ENCODE measurements at places on chromosomes 5 and 9. TPM values are rescaled to one million over a fixed set of nuclear protein-coding genes. Genes with fewer than 3 reads are reported as not detected.

- DNase-seq: peak; percentile 4
Observed at GRCh38 chr9:74322661-74323314, 174.3 kb upstream of the RORB start.

DNA sequence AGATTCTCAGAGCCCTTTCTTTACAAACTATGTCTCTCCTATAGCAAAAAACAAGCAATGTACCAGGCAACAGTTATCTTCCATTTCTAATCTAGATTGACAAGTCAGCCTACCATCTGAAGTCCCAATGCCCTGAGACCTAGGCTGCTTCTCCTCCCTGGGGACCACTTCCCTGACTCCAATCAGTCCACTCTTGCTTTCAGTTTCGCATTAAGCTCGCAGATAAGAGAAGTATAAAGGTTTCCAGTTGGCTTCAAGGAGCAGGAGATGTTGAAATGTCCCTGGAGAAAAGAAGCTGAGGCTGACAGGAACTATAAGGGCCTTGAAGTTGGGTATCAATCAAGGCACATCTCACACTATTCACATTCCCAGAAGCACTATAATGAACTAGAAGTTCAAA is 32.3 kb downstream of the ERP44 start:
- peak; percentile 75 for DNase-seq

- no peak for DNase-seq
Observed at GRCh38 chr9:19642256-19642655, 146.6 kb downstream of the SLC24A2 start.

- DNase-seq: no peak
Observed at GRCh38 chr5:177385720-177386119, 1.5 kb downstream of the SLC34A1 start.

BARHL1 gene
- polyA plus RNA-seq: not detected

GRCh38 chr5:142327111-142327842 is 2.5 kb upstream of the SPRY4 start:
- DNase-seq: no peak

- no peak for DNase-seq
Observed at GRCh38 chr5:146068977-146069779, 36.2 kb downstream of the PLAC8L1 start.

- DNase-seq: no peak
Observed at GRCh38 chr5:160150381-160150780, 31.1 kb upstream of the PWWP2A start.

DNA sequence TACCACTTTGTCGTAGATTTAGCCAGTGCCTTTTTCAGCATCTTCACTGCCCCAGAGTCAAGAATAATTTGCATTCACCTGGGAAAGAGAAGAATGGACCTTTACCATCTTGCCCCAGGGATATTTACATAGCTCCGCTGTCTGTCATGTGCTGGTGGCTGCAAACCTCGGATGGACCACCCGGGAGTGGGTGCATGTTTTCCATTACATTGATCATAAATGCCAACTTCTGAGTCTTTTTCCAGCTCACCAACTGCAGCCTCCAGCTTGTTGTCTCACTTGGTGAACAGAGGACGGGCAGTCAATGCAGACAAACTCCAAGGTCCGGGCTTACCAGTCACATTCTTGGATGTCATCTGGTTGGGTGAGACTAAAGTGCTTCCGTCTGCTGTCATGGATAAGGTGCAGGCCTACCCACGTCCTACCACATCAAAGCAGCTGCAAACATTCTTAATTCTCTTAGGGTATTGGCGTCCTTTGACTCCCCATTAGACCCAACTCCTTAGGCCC is 155.8 kb upstream of the APC start:
- DNase-seq: no peak

DNA sequence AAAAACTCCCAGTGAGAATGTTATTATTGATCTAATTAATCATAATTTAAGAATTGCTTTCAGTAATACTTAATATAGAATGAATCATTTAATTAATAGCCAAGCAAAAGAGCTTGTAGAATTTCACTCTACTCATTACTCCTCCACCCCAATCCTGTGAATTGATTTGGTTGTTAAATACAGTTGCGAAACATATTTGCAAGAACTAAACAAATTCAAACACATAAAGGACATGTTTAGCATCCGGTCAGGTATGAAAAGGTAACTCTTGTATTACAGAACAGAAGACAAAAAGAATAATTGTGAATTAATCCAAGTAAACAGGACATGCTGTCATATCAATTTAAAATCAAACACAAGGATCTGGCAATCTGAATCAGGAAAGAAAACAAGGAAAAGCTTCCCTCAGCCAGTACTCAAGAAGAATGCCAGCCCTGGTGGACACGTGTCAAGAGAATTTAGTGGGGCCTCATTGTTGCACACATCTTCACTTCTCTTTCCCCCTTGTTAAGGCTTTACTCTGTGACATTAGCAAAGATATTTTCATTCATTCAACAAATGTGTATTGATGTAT is 89.4 kb upstream of the SLC12A2 start:
- no peak for DNase-seq

GRCh38 chr5:31625394-31625793 is 13.5 kb upstream of the PDZD2 start:
- no peak for DNase-seq

GPR150 gene
- 2.1 TPM for polyA plus RNA-seq

- DNase-seq: no peak
Observed at GRCh38 chr5:68272289-68272688, 56.7 kb downstream of the PIK3R1 start.

DRD1 gene
- 0.07 TPM for polyA plus RNA-seq

- DNase-seq: peak; percentile 15
Observed at GRCh38 chr9:21030389-21031035, 928 bp downstream of the HACD4 start.

ZDHHC21 gene
- polyA plus RNA-seq: 6.0 TPM

C5orf34 gene
- polyA plus RNA-seq: 2.2 TPM

- peak; percentile 71 for DNase-seq
Observed at GRCh38 chr5:67050125-67050524, 146.5 kb downstream of the CD180 start.

- DNase-seq: no peak
Observed at GRCh38 chr9:106677830-106678229, 185.1 kb upstream of the ZNF462 start.

DNA sequence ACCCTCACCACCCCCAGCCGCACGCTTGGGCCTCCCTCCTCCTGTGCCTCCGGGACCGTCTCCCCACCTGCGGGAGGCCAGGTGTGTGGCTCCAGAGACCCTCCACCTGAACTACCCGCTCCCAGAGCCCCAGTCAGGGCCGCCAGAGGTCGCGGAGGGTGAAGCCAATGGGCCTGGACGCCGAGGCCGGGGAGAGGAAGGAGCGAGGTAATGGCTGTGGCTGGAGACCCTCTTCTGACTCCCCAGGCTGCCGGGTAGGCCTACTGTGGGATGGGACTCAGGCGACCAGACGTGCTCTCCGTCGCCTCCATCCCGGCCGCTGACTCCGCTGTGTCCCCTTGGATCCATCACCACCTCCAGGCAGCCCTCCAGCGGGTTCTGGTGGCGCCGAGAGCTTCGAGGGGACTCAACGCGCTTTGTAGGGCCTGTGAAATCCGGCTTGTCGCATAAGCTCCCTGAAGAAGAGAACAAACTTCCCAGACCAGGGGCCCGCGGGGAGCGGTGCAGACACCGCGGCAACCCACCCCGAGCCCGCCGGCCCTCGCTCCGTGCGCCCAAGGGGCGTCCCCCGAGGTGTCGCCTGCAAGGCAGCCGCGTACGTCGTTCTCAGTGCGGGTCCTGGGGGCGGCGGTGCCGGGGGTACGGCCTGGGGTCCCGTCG is 12.6 kb downstream of the IRX2 start:
- no peak for DNase-seq

TMEM215 gene
- not detected for polyA plus RNA-seq

DNA sequence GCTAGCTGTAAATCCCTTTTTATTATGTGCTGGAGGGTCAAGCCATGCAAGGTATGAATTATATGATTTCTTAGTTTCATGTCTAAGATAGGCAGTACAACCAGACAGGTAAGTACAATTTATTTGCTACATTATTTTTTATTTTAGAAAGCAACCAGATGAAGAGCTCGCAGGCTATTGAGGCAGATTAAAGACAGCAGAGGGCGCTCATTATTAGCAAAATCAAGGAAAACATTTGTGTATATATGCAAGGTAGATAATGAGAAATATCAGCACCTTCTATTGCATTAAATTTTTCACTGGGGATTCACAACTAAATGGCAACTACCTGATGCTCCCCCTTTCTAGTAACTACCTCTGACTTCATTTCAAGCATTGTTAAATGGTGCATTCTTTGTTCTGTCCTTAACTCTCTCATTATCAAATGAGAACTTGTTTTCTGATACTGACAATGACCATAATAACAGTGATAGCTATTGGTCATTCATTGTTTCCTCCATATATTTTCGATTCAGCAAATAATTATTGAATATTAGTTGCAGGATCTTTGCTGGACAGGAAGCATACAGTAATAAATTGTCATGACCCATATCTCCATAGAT is 8.6 kb downstream of the SCGB3A2 start:
- peak; percentile 38 for DNase-seq

DNA sequence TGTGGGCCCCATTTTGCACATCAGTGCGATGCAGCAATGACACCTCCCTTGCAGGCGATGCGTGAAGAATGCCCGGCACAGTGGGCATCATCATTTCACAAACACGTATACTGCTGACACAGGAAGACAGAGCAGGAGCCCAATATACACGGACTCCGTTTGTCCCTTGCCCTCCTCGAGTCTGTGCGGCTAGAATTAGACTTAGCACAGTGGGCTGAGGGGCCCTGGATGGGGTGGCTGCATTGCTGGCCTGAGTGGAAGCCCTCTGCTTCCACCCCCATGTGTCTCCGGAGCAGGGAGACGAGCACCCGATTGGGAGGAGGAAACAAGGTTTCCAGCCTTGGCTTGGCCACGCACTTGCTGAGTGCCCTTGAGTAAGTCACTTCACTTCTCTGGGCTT is 40.8 kb downstream of the GSN start:
- DNase-seq: no peak

PCDHA8 gene
- 0.04 TPM for polyA plus RNA-seq

GRCh38 chr9:69213647-69214046 is 39.6 kb downstream of the TJP2 start:
- no peak for DNase-seq

DNA sequence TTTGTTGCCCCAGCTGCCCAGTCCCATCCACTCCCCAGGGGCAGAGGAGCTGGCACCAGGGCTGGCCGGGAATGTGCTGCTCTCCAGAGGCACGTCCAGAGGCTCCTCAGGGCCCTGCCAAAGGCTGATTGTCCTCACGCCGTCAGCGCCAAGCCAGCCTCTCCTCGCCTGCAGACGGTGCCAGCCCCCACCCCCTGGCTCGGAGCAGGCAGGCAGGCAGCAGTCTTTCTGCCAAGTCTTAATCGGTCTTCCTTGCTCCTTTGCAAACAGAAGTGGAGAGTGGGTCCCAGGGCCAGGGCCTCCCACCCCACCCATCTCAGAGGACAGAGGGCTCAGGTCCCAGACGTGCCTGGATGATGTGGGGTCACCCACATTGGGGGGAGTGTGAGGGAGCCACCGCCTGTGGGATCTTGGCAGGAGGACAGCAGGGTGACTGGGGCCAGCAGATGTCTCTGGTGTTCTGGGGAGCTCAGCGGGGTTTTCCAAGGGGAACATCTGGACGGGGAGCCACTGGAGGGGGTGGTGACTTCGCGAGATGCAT is 36.3 kb downstream of the FAM163B start:
- DNase-seq: no peak

DNA sequence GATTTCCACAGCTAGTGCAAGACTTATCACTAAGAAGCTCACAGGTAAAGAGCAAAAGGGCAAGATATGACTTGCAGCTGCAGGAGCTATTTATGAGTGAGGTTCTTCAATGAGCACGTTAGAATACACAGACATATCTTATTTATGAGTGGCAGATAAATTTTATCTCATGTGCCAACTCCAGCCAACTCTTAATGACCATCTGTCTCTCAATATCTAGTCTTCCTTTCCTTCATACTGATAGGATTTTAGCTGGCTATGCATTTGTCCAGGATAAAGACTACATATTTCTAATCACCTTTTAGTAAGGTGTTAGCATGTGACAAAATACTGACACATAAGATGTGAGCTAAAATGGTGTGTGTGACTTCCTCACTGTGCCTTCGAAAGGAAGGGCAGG is 304.5 kb downstream of the TRPM3 start:
- DNase-seq: no peak

PCDHB14 gene
- polyA plus RNA-seq: not detected

GRCh38 chr9:2018764-2019558 is 3.8 kb downstream of the SMARCA2 start:
- DNase-seq: no peak

TMEFF1 gene
- not detected for polyA plus RNA-seq

- no peak for DNase-seq
Observed at GRCh38 chr5:54551292-54551691, 33.7 kb downstream of the SNX18 start.

C9orf50 gene
- not detected for polyA plus RNA-seq

DNA sequence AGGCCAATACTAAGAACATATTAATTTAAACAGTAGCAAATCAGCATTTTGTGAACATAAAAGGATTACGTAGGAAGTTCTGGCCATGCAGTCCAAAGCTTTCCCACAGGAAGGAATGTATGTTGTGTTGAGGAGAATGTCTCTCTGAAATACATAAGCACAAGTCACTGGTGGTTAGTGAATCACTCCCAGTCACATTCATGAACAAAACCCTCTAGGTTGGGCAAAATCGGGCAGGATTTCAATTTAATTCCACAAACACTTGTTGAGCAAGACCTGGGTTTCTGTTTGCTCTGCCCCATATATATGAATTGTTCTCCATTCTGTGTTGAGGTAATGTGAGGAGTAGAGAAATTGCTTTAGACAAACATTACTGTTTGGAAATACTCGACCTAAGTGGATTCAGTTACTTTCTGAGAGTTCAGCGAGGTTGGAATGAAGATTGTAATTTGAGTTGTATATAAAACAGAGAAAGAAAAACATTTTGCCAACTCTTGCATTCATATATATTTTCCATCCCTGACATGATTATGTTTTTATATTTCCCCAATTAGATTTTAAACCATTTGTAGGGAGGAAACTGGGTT is 127.6 kb upstream of the RPS23 start:
- no peak for DNase-seq

DNA sequence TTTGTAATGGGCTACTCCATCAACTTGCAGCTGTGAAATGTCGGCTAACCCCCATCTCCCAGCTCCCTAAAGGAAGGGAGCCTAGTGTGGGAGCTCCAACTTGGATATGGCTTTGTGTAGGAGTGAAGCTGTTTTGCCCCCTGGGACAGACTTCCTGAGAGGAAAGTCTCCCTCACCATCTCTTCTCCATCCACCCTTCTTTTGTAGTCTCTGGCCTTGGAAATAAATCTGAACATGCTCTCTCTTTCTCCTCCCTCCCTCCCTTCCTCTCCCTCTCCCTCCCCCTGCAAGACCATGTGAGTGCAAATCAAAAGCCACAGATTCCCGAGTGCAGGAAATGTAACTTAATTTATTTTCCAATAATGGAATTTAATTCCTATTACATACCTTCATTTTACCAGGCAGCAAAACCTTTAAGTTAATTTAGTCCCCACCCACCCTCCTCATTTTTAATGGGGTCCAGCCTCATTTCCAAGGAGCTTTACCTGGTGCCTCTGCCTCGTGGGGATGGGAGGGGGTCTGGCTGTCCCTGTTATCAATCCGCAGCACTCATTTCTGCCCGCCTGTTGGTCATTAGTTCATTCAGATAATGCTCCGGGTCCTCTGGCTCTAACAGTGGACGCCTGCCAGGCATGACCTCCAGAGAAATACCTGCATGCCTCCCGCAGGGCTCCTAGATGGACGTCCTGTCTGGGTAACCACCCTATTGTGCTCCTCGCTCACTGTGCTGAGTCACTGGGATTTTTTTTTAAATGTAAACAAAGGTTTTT is 122.9 kb upstream of the TAF11L2 start:
- no peak for DNase-seq
